Activated CD4-positive, alpha-beta T cell treated with anti-CD3 and anti-CD28 coated beads for 24 hours (primary cell): ENCODE measurements at places on chromosomes 4 and X.

DNA sequence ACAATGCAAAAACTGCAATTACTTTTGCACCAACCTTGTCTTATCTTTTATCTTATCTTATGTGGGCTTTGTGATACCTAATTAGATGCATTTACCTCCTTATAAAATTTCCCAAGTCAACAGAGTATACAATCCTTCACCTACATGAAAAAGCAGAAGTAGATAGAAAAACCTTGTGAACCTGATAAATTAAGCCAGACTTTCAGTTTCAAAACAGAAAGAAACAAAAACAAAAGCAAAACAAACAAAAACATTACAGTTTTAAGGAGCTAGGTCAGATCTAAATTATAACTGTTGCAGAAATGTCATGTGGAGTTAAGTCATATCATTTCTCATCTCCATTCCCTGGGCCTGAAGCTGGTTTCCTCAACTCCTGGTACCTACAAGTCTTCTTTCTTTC lies 24.9 kb upstream of the CXXC4 start:
- no peak for DNase-seq

- no peak for DNase-seq
These were observed 144.4 kb downstream of the AMMECR1 start for GRCh38 chrX:110173192-110174175.

DNA sequence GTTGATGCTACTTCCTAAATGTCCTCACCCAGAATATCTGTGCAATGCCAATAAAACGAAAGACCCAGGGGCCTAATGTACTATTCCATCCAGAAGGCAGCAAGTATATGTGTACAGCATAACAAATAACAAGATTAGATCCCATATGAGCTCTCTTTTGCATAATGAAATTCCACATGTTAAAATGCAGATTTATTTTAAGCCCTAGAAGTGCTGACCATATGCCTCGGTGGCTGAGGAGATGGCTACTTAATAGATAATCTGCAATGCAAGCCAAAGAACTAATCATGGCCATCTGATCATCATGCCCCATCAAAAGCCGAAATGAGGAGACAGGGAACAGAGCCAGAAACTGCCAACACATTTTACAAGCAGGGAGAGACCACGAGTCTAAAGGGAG lies 293.5 kb downstream of the KCNIP4 start:
- DNase-seq = no peak

DNA sequence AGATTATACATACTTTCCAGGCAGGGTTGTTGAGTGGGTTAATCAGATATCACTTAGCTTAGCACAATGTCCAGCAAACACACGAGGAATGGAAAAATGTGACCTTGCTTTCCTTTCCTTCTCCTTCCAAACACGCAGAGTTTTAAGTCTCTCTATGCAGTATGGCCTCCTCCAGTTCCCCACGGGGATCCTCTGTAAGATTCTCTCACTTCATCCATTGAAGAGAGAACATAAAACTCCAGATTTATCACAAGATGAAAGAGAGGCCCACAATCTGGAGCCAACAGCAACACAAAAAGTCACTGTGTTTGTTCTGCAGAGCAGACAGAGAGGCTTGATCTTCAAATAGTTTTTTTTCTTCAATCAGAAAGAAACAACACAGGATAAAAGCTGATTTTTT lies 336.8 kb upstream of the CLNK start:
- DNase-seq = no peak

DNA sequence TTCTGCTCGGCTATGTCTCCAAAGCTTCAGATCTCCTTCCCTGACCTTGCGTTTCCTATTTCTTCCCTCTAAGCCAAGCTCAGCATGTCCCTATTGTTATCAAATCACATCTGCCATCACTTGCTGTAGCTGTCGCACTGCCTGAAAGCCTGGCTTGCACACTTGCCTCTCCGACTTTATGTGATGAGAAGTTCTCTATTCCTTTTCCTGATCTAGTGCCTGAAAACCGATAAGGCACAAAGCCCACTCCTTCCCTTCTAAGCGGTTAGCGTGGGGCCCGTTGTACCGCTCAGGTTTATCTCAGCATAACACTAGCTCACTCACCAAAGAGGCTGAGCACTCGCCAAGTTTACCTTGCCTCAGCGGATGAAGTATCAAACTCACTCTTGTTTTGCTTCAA lies 816 bp downstream of the NMU start:
- DNase-seq = no peak

- DNase-seq = no peak
These were observed 39.2 kb upstream of the MSX1 start for GRCh38 chr4:4820261-4820660.

DNA sequence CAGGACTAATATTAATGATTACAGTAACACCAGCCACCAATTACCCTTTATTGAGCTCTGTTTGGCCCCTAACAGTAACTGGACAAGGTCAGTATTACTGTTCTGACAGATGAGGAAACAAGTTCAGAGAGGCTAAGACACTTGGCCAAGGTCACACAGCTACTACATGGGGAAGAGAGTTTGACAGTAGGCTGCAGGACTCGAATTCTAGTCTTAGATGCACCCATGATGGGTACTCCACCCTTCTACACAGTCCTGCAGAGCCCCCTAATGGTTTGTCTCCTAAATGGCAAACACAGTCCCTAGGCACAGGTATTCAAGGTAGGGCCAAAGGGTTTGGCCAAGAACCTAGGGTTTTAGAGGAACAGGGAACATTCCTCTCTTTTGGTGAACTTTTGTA lies 93.9 kb downstream of the NSUN7 start:
- no peak for DNase-seq

GRCh38 chr4:154076921-154077320 lies 288.0 kb upstream of the SFRP2 start:
- no peak for DNase-seq

- no peak for DNase-seq
These were observed 243.9 kb upstream of the SPANXN1 start for GRCh38 chrX:145003443-145003842.

- DNase-seq = no peak
These were observed 103.5 kb upstream of the PLAC1 start for GRCh38 chrX:134761788-134762187.

DNA sequence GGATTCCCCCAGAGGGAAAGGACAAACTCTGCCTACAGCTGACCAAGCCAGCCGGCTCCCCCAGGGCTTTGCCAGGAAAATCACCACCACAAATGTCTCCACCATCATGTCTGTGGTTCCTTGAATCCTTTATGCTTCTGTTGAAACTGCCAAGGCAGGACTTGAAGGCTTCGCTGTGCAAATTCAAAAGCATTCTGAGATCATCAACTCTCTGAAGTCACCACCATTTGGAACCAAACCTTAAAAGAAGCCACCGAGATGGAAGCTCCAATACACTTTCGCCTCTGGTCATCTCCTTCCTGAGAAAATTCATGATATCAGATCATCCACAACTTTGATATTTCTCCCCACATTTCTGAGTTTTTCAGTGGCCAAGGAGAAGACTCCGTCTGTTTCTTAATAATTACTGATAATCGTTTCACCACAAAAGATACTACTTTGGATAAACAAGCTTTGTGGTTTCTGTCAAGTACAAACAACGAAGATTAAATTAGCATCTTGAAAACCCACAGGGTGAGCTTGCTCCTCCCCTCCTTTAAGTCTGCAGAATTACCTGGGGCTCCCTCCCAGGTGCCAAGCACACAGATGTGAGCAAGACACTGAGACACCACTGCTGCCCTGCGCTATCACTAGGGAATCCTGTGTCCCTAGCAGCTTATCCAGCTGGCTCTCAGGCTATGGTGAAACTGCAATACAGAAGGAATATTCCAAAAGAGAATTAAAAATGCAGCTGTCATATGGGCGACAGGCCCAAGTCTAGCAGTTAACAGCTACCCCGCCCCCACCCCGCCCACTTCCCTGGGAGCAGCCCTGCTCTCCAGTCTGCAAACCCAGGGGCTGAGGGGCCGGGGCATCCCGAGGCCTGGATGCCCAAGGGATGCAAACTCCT lies 125.0 kb upstream of the TBL1X start:
- no peak for DNase-seq

DNA sequence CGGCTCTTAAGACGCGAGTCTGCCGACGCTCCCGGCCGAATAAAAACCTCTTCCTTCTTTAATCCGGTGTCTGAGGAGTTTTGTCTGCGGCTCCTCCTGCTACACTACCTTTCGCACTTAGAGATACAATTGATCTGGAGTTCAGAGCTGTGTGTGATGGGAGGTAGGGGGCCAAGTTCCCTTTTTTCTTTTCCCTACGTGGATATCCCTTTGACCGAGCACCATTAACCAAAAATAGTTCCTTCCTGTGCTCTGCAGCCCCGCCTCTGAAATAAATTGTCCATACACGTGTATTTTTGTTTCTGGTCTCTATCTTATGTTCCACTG lies 555 bp upstream of the PGM2 start:
- no peak for DNase-seq

GRCh38 chr4:23920716-23921446 lies 31.0 kb upstream of the PPARGC1A start:
- no peak for DNase-seq

GRCh38 chrX:43500996-43501694 lies 155.0 kb upstream of the MAOA start:
- DNase-seq = no peak

DNA sequence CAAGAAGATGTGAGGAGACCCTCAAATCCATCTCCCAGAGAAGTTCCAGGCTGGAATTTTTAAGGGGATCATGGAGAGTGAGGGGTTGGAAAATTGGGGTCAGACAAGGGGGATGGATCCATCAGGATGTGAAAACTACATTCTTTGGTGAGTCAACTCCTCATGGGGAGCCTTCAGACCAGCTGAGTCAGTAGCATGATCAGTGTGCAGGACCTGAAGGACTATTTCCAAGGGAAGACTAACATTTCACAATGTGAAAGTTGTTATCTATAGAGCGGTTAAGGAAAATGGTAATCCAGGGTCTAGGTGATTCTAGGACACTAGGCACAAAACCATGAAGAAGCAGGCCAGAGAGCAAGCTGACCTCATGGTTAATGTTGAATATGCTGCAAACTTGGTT lies 38.6 kb upstream of the CEP135 start:
- DNase-seq = no peak

- peak; percentile 17 for DNase-seq
These were observed 759 bp upstream of the TBC1D1 start for GRCh38 chr4:37889849-37890800.

DNA sequence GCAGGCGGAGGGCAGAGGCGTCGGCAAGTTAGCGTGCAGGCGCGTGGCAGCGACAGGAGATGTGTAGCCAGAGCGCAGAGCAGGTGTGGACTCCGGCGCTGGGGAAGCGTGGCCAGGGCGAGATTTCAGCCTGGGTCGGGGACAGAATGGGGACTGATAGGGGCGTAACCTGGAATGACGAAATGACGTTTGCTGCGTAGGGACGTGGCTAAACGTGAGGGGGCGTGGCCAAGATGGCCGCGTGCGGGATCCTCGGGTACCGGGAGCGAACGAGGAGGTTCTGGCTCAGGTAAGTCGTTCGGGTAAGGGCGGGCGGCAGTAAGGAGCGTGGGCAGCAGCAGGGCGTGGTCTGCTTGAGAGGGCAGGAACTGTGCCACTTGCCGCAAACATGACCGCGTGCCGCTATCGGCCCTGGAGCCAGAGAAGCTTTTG lies 10.9 kb upstream of the CLTRN start:
- peak; percentile 84 for DNase-seq

DNA sequence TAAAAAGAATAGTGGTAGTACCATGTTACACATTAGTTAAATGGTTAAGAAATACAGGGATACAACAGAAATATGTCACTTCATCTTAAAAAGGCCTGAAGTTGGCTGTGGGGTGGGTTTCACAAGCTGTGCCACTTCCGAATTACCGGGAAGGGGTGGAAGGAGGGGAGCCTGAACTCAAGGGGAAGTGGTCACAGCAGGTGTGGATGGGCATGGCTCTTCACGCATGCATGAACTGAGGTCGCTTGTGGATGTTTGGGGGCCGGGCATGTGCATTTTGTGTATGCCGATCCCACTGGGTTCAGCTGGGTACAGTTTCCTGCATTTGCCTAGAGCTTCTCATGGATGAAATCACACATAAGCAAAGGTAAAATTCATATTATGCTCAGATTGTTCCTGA lies 64.9 kb downstream of the CLCN4 start:
- no peak for DNase-seq

- DNase-seq = no peak
These were observed 45.5 kb upstream of the CLNK start for GRCh38 chr4:10730019-10730418.

DNA sequence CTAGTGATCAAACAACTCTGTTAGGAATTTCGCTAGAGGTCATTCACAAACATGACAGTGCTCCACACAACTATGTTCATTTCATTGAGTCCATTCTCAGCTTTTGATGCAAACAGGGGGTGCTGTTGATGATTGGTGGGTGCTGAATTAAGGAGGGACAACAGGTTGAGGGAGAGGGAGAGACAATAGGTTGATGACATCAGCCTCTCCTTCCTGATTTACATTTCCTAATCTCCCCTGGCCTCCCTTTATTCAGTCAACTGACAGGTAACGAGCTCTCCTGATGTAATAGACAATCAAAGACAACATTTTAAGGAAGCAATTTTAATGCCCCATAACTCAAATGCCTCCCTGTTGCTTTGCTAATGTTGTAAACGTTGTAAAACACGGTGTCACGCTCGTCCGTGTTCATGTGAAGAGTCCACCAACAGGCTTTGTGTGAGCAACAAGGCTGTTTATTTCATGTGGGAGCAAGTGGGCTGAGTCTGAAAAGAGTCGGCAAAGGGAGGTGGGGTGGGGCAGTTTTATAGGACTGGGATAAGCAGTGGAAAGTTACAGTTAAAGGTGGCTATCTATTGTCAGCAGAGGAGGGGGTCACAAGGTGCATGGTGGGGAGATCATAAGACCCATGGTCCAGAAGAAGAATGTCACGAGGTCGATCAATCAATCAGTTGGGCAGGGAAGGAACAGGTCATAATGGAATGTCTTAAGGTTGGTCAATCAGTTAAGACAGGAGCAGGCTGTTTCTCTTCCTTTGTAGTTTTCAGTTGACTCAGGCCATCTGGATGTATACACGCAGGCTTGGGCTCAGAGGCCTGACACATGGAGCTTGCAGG lies 4.8 kb upstream of the GAR1 start:
- DNase-seq = no peak

DNA sequence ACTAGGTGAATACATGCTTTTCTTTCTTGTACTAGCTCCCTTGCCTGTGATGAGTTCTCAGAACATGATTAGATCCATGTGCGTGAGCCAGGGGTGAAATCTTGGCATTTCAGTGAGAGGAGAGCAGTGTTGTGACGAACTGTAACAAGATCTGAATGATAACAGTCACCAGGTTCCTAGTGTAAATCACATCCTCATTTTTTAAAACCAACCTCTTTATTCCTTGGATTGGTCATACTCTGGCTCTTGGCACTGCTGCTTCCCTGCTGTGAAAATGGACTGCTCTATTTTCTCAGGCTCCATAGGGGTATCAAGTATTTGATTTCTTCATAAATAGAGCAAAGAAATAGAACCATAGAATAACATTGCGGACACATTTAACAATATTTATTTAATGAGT lies 206.3 kb downstream of the SLC4A4 start:
- no peak for DNase-seq

DNA sequence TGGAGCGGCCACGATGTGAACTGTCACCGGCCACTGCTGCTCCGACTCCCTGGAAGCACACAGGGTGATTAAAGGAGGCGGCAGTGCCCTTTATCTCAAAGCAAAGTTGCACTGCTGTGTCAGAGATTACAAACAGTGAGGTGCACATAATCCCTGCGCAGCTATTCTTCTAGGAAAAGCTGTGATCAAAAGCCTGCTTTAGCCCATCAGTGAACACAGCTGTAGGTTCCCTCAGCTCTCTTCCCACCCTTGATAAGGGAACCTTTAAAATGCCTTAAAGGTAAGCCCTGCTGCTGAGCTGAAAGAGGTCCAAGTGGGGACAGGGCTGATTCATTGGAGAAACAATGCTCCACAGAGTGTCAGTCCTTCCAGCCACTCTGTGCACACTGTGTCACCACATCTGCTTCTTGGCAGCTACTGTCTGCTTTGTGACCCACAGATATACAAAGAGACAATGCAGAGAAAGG lies 127.6 kb downstream of the EIF4E start:
- DNase-seq = no peak
